ENCODE measurements at places on chromosomes 16 and 17.

DNA sequence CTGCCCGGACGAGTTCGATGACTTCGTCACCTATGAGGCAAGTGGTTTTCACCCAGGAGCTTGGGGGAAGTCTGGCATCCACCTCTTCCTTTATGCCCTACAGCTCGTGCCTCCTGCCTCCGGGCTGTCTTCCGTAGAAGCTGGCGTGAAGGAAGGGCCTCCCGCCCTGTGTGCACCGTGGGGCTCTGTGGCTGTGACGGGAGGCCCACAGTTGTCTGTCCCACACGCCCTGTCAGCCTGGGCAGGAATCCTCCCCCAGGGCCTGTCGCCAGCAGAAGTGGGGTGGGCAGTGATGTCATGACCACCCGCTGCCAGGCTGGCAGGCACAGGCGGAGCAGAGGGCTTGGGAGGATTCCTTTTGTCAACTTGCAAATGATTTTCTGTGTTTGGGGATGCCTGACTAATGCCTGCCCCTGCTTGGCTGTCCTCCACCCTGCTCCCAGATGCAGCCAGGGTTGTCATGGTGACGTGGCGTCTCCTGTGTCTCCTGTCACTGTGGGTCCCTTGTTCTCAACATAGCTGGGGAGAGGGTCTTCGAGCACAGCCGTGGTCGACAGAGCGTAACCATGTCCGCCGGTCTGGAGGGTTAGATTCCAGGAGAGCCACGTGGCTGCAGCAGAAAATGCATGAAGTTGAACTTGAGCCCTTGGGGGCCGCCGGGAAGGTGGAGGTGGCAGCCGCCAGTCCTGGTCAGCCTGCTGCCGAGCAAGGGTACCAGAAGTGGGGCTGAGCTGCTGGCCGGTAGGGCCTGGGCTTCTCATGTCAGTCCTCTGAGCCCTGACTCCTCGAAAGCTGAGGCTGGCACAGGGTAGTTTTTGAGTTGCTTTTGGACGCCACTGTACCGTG lies 46.1 kb downstream of the RAB11FIP3 start:
- DNase-seq = no peak

DNA sequence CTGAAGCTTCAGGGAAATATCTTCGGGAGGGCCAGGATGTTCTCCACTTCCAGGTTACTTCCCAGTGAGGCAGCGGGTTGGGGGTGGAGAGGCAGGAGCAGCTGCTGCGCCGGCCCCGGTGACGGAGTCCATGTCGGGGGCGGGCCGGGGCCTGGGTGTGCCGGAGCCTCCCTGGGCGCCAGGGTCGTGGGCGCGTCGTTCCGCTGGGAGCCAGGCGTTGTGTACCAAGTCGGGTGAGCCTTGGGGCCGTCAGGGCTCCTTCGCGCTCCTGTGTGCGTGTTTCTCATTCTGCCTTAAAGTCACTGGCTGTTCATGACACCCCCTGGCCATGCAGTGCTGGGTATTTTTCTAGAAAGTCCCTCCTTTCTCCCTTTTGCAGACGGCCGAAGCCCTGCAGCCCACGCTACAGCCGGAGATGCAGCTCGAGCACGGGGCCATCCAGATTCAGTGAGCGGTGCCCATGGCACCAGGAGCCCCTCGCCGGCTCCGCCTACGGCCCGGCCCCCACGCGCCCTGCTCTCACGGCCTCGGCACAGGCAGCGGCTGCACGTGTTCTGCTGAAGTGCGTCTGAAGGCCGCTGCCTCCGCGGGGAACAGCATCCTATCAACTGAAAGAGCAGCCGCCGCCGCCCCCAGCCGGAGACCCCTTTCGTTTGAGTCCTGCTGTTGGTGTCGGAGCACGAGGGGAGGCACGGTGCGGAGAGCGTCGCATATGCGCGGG lies 125.1 kb downstream of the BANP start:
- no peak for DNase-seq

DNA sequence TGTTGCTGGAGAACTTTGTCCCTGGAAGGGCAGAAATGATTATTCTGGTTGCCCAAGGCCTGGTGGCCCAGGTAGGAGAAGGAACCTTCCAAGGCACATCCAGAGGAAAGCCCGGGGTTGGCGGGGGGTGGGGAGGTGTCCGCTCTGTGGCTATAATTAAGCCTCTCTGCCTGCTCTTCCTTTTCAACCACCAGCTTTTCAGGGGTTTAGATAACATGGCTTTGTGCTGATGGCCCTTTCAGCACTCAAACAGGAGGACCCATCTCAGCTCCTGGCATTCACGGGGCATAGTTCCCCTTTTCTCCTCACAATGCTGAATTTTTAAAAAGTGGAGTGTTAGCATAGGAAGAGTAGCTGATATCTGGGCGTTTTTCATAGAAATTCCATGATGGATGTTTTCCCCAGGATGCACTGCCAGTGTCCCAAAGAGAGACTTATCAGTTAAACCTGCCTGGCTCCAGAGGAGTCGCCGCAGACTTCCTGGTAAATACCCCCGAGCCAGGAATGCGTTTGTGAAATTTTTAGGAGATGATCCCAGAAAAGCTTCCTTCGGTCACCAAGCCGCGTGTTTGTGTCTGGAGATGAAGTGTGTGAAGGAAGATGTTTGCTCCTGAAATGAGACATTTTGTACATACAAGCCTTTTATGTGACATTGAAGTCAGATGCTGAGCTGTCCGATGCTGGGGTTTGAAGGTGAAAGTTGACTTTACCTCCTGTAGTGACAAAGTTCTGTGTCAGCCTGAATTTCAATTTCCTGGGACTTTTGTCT lies 188.5 kb downstream of the MSI2 start:
- no peak for DNase-seq

DNA sequence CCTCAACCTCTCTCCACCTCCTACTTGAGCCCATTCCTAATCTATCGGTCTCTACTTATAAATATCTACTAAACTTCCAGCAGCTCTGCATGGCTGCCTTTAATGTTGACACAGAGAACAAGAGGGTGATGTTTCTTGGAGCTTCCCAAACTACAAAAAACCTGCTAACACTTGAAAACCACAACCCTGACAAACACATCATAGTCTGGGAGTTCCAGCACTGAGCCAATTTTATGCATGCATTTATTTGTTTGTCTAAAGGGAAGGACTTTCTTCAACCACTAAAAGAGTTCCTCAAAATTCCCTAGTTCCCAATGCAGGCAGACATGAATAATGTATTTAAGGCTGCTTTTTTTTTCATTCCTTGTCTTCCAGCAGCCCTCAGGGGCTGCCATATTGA lies 331.8 kb upstream of the XYLT1 start:
- DNase-seq = no peak

DNA sequence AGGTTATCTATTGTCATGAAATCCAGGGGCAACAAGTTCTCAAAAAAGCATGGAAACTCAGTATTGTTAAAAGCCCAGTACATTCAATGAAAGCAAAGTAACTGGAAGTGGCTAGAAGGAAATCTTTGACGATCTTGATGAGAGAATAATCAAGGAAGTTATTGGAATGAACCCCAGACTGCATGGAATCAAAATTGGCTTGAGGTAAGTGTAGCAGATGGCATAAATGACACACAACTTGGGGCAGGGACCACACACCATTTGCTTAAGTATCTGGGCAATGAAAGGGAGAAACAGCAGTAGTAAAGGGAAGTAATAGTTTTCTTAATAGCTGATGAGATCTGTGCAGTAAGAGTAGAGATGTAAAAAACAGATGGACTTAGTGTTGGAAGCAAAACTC lies 238.0 kb downstream of the HS3ST3A1 start:
- DNase-seq = no peak

GRCh38 chr17:9766970-9767369 lies 24.4 kb downstream of the DHRS7C start:
- DNase-seq = no peak

DNA sequence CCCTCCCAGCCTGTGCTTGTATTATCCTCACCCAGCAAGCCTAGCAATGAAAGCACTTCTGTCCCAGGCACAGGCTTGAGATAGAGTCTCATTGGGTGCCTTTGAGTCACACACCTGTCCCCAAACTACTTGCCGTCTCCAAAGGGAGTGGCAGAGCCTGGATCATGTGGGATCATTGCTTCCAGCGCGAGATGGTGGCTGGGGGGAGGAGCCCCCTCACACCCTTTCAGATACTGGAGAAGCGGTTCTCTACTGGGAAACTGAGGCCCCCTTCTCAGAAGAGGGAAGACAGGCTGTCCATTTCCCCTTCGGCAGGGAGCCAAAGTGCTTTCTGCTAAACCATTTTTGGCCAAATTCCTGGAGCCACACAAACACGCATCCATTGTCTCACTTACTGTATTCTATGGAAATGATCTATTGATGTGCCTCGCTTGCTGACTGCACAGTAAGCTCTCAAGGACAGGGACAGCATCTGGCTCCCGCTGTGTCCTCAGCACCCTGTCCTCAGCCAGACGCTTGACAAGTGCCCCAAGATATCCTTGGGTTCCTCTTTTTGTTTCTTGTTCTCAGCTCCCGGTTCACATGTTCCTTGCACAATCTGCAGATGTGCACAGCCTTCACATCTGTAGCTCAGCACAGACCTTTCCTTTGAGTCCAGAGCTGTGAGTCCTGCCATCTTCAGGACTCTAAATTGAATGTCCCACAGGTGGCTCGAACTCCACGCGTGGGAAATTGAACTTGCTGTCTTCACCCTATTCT lies 26.0 kb upstream of the DLX3 start:
- no peak for DNase-seq

DNA sequence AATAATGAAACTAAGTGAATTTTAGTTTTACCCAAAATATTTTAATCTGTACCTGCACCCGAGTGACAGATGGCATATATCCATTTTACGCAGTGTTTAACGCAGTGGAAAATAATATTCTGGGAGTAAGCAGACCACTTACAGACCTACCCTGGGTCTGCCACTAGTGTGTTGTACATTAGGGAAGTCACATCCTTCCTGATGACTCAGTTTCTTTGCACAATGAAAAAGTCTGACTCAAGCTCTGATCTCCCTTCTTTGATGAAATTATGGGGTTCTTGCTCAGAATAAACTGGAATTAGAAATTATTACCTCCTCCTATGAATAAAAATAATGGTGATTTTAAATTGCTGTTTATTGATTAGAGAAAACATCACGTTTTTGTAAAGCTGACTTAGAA lies 123.2 kb upstream of the AXIN2 start:
- no peak for DNase-seq

- no peak for DNase-seq
These were observed 15.1 kb upstream of the DHX8 start for GRCh38 chr17:43468691-43469139.

DNA sequence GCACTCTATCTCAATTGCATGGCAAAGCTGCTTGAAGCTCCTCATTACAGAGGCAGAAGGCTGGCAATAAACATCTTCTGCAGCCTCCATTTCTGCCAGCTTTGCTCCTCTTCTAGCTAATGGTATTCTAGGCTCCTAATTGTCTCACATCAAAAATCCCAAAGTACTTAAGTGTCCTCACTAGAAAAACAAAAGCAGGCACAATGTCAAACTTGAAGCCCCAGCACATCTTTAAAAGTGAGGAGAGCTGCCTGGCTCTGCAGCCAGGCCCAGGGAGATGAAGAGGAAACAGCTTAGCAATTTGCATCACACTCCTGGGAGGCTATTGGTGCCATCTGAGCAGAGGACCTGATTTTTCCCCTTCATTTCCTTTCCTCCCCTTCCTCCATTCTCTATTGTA lies 197.1 kb downstream of the KCNJ2 start:
- DNase-seq = no peak

- no peak for DNase-seq
These were observed at the start of gene PIEZO1 for GRCh38 chr16:88785106-88785924. PIEZO1 (minus strand) TSS chr16:88785220; CDS start chr16:88784964, 256 bp downstream.

All from SW 1271 (cell line).